Effector CD8-positive, alpha-beta T cell (primary cell): ENCODE measurements at places on chromosomes 16 and 17.

- no peak for DNase-seq
Measured at GRCh38 chr17:37820995-37821713, 76.3 kb upstream of the HNF1B start.

- DNase-seq = no peak
Measured at GRCh38 chr17:39751016-39751543, 13.3 kb downstream of the GRB7 start.

DNA sequence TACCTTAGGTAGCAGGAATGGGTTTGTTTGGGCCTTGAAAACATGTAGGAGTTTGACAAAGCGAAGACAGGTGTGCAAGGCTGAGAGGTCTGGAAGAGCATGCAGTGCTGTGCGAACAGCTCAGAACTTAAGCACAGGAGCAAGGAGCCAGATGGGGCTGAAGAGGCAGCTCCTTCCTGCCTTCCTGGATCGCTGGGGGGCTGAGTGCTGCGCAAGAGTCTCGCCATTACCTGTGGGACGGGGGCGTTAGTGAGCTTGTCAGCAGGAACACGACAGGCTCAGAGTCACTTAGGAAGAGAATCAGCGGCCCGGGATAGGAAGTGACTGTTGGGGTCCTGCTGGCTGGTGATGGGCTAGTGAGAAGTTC lies 464 bp upstream of the MRM1 start:
- DNase-seq = peak; percentile 34

- no peak for DNase-seq
Measured at GRCh38 chr17:46834846-46835245, 16.4 kb upstream of the WNT3 start.

DNA sequence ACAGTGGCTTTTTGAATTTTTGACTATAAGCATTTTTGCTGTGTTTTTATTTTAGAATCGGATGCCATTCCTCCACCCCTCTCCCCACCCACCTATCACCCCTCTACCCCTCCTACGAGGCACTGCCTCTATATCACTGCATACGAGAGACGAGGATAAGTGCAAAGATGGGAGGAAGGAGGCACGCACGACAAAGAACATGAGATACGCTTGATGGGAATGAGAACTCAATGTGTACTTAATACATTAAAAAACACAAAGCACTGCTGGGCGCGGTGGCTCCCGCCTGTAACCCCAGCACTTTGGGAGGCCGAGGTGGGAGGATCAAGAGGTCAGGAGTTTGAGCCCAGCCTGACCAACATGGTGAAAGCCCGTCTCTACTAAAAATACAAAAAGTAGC lies 8.8 kb upstream of the USP43 start:
- DNase-seq = no peak

DNA sequence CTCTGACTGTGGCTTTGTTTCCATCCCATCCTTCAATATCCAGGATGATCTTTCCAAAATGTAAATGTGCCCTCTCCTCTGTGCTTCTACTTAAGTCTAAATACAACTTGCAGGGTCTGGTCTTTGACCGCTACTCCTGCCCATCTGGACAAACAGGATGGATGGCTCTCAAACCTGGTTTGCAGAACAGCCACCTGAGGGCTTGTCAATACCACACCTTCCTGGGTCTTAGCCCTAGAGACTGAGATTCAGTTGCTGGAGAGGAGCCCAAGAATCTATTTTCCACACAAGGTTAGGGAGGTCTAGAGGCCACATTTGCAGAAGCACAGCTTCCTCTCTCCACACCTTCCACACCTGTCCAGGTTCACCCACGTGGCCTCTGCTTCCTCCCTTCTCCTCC lies 1.9 kb upstream of the GRB7 start:
- no peak for DNase-seq

DNA sequence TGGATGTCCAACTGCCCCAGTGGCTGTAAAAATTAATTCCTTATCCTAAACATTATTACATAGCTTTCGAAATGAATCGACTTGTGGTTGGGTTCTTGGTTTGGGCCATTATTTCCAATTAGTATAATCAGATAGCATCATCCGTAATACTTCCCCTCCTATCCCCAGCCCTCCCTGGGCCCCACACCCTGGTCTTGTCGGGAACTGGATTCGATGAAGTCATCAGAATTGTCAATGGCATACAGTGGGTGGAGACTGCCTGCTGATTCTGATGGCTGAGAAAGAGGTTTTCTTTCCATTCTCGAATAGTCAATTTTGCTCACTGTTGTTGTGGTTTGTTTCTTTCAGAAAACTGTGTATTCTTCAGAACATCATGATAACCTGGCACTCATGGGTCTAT lies 395.1 kb downstream of the SEC14L1 start:
- DNase-seq = no peak

- DNase-seq = no peak
Measured at GRCh38 chr16:17798716-17799115, 328.0 kb upstream of the XYLT1 start.

DNA sequence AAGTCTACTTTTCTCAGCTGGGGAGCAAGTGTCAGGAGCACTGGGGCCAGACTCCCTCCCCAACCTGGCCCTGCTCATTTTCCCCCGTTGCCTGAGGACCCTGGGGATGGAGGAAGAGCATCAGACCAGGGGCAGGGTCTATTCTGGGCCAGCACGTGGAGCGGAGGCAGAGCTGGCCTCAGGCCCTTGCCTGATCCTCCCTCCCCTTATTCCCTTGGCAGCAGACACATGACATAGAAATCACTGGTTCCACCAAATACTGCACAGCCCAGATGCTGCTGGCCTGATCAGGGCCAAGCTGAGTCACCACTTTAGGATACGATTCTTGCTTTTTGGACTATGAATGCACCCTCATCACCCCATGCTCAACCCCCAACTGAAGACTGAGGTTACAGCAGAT lies 15.8 kb upstream of the AGRP start:
- DNase-seq = no peak

DNA sequence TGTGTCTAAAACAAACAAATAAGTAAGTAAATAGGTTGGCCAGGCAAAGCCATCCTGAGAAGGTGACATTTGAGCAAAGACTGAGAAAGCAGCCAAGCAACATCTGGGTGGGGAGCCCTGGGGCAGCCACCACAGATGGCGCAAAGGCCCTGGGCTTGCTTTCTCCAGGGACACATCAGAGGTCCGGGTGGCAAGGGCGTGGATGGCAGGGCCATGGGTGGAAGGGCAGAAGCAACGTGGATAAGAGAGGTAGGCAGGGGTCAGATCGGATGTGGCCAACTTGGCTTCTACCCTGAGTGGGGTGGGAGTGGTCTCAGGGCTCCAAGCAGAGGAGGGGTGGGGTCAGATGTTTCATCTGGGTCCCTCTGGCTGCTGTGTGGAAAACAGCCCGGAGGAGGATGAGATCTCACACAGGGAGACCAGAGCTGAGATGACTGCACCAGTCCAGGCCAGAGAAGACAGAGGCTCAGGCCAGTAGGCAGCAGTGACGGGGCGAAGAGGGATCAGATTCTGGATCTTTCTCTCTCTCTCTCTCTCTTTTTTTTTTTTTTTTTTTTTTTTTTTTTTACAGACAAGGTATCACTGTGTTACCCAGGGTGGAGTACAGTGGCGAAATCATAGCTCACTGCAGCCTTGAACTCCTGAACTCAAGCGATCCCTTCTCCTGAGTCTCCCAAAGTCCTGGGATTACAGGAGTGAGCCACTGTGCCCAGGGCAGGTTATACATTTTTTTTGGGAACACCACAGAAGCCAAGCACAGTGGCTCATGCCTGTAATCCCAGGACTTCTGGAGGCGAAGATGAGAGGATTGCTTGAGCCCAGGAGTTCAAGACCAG lies 6.1 kb upstream of the SPN start:
- DNase-seq = no peak

DNA sequence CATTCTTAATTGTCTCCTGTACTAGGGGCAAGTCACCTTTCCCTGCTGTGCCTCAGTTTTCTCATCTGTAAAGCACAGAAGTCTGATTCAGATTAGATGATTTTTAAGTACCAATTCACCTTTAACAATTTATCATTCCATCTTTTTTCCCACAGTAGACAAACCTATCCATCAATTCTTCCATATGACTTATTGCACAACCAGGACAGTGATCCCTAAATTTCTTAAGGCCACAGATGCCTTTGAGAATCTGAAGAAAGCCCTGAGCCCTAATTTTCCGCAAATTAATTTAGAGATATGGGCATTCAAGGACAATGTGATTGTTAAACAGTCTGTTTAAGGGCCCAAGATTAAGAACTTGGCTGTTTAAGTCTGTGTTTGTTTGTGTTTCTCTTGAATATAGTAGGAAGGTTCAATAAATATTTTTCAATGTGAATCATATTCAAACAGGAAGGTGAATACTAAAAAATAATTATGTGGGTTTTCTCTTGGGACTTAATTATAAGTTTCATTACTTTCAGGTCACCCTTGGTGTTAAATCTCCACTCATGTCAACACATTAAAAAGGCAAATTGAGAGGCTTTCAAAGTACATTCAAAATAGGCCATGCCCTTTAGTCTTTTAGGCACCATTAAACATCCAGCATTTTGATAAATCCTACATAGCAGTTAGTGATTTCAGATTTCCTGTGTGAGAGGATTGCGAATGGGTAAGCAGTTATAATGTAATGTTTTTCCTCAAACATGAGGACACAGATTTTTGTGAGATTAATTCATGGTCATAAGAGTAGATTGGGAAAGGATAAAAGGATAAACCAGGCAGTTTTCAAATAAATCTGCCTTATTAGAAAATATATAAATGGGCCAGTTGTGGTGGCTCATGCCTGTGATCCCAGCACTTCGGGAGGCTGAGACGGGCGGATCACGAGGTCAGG lies 34.9 kb upstream of the MMD start:
- no peak for DNase-seq

DNA sequence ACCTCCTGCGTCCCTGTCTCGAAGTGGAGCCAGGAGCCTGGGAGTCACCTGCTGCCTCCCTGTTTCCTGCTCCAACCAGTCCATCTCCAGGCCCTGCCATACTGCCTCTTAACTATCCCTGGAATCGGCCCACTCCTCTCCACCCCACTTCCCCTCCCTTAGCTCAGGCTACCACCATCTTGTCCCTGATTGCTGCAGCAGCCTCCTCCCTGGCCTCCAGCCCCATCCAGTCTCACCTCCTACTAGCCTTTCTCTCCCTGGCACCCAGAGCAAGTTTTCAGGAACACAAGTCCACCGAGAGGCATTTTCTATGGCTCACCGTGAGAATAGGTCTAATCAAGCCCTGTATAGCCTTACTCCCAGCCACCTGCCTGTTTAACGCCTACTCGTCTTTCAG lies 865 bp upstream of the CAMKK1 start:
- no peak for DNase-seq

- no peak for DNase-seq
Measured at GRCh38 chr17:32628271-32629044, 141.7 kb downstream of the CDK5R1 start.

- DNase-seq = no peak
Measured at GRCh38 chr17:76088868-76089576, 10.0 kb downstream of the ZACN start.

GRCh38 chr17:56849131-56849530 lies 15.2 kb downstream of the DGKE start:
- DNase-seq = no peak

GRCh38 chr17:2695961-2696760 lies 15.4 kb downstream of the CLUH start:
- DNase-seq = no peak

- no peak for DNase-seq
Measured at GRCh38 chr16:1992704-1993317, 3.0 kb downstream of the SYNGR3 start.

- no peak for DNase-seq
Measured at GRCh38 chr16:74902161-74902560, 82.8 kb downstream of the WDR59 start.

DNA sequence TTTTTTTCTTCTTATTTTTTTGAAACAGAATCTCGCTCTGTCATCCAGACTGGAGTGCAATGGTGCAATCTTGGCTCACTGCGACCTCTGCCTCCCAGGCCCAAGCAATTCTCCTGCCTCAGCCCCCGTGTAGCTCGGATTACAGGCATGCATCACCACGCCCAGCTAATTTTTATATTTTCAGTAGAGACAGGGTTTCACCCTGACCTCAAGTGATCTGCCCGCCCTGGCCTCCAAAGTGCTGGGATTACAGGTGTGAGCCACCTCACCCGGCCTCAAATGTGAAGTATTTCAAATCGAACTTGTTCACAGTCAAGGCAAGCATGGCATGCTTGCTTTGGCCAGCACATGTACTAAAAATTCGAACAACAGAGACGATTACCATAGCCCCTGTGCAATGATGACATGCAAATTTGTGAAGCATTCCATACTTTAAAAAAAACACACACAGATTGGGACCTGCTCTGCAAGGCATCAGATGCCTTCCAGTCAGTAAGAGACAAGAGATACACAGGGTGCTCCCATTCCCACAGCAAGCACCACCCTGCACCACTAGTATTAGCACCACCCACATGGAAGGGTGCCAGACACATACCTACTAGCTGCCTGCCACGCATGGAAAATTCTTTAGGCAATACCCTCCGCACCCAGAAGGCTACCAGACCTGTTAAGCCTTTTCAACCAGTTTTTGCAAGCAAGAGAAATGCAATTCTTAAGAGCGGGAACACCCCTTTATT lies 47.2 kb downstream of the ANKRD11 start:
- DNase-seq = no peak

DNA sequence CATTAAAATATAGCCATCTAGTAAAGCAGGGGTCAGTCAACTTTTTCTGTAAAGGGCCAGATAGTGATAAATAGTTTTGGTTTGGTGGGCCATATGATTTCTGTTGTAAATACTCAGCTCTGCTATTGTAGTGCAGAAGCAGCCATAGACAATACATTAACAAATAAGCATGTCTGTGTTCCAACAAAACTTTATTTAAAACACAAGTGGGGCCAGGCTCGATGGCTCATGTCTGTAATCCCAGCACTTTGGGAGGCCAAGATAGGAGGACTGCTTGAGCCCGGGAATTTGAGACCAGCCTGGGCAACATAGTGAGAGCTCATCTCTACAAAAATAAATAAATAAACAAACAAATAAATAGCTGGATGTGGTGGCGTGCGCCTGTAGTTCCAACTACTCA lies 60.8 kb upstream of the TANC2 start:
- DNase-seq = no peak

GRCh38 chr17:14308965-14309879 lies 8.3 kb downstream of the HS3ST3B1 start:
- DNase-seq = peak; percentile 89

- DNase-seq = no peak
Measured at GRCh38 chr16:7183768-7184167, 148.9 kb upstream of the RBFOX1 start.

DNA sequence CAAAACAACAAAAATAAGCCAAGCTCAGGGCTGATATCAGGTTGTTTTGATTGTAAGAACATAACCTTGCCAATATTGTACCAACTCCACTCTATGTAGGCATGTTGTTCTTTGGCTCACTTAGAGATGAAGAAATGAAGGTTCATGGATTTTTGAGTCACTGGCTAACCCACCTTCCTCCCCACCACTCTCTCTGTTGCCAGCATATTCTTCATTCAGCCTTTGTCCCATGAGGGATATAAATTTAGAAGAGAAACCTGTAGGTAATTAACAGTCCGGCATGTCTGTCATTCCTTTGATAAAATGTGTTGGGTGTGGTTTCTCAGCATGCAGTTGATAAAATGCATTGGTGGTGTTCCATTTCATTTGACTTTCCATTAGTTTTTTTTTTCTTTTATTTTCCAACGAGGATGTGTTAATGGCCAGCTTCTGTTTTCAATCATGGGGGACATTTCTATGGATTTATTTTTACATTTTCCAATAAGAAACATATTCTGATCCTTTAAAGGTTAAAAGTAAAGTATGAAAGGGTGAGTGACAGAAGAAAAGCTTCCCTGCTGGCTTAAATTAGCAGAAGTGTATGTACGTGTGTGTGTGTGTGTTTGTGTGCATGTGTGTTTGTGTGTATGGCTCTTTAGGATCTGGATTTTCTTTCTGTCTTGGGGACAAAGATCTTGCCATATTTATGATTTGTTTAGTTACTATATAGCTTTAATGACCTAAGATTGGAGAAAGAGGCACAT lies 166.2 kb upstream of the KCNJ16 start:
- DNase-seq = no peak

- DNase-seq = no peak
Measured at GRCh38 chr17:34307110-34307509, 12.1 kb upstream of the CCL8 start.
